Nephron progenitor cell (in vitro differentiated cells): ENCODE measurements at places on chromosomes 4 and X.

- DNase-seq, result no peak
Measured at GRCh38 chr4:27429364-27429871, 568.8 kb downstream of the STIM2 start.

- no peak for DNase-seq
Measured at GRCh38 chr4:162366146-162366545, 202.3 kb upstream of the FSTL5 start.

DNA sequence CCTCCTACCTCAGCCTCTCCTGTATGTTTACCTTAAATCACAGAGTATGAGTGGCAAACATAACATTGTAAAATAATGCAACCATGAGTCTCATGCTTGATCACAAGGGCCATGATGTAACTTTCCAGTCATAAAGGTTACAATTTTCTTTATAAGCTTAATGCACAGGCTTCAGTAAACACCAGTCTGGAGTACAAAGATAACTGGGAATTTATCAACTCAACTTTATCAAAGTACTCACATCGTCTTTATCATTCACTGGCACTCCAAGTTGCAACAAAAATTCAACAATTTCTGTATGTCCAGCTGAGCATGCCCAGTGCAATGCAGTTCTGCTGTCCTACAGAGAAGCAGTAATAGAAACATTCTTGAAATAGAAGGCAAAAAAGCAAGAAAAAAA lies 2.8 kb downstream of the PSMD10 start:
- DNase-seq, result no peak

- no peak for DNase-seq
Measured at GRCh38 chr4:100977746-100978397, 369.5 kb downstream of the PPP3CA start.

DNA sequence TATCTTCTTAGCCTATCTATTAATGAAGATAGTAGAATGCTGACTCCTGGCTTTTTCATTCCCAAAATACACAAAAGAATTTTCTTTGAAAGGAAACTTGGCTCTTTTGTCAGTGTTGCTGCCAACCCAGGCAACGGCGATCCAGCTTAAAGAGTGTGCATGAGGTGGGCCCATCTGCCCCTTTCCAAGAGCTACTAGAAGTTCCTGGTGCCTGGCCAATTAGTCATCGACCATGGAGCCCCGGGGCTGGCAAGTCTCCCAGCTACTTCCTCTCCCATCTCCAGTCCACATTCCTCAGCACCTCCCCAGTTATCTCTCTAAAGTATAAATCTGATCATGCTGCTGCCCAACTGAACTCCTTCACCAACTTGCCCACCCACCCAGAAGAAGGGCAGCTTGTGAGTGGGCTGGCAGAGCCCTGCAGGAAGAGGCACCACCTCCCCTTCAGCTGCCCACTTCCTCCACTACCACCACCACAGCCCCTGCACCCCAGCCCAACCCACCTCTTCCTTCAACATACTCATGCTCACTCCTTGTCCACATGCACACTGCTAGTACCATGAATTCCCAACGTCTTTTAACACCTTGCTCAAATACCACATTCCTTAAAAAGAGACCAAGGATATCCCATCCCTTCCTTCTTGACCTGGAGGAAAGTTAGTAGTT lies 158.2 kb upstream of the MAP3K15 start:
- DNase-seq, result no peak

DNA sequence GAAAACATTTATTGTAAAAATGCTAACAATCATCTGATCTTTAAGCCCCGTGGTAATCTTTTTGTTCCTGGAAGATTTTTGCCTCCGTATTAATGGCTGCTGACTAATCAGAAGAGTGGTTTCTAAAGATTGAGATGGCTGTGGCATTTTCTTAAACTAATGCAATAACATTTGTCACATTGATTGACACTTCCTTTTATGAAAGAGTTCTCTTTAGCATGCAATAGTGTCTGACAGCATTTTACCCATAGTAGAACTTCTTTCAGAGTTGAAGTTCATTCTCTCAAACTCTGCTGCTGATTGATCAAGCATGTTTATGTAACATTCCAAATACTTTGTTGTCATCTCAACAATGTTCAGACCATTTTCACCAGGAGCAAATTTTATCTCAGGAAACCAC lies 26.8 kb upstream of the UGT2B4 start:
- no peak for DNase-seq

- no peak for DNase-seq
Measured at GRCh38 chr4:145755802-145756201, 75.9 kb downstream of the C4orf51 start.

GRCh38 chr4:133592591-133592990 lies 443.5 kb downstream of the PCDH10 start:
- no peak for DNase-seq
